RKO (cell line): ENCODE measurements at places on chromosomes 13 and 19.

- no peak for DNase-seq
Measured at GRCh38 chr13:28268800-28269223, 130.5 kb downstream of the PAN3 start.

- no peak for DNase-seq
Measured at GRCh38 chr19:50859849-50860248, 5.1 kb downstream of the KLK3 start.

- peak; percentile 96 for DNase-seq
Measured at GRCh38 chr19:55809381-55810058, 22.3 kb downstream of the NLRP11 start.

GRCh38 chr19:5958074-5958850 is 19.7 kb downstream of the RANBP3 start:
- DNase-seq: no peak

DNA sequence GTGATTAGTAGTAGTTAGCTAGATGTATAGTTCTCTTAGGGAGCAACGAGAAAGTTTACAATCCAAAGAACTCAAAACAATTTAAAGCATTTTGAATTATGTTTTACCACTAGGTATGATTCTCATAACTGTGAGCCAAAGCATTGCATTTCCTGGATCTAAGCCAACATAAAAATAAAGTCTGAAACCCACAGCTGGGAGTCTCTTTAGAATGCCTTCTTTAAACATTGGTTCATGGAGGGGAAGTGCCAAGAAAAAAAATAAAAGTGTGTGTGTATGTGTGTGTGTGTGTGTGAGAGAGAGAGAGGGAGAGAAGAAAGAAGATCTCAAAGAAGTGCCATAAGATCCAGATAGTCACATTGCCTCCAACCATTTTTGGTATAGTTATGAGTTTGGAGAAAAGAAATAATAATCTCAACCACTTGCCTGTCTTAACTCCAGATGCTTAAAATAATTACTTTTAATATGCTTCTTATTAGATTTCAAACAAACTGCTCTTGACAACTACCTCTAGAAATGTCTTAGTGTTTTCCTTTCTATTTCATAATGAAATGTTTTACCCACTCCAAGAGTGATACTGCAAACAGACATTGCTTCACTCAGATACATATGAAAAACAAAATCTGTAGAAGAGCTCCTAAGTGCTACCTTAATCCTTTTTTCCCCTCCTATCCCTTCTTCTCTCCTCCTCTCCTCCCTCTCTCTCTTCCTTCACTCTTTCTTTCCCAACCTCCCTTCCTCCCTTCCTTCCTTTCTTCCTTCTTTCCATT is 554.1 kb downstream of the KCTD12 start:
- DNase-seq: no peak

GRCh38 chr13:26539738-26540292 is 17.7 kb upstream of the WASF3 start:
- DNase-seq: no peak

DNA sequence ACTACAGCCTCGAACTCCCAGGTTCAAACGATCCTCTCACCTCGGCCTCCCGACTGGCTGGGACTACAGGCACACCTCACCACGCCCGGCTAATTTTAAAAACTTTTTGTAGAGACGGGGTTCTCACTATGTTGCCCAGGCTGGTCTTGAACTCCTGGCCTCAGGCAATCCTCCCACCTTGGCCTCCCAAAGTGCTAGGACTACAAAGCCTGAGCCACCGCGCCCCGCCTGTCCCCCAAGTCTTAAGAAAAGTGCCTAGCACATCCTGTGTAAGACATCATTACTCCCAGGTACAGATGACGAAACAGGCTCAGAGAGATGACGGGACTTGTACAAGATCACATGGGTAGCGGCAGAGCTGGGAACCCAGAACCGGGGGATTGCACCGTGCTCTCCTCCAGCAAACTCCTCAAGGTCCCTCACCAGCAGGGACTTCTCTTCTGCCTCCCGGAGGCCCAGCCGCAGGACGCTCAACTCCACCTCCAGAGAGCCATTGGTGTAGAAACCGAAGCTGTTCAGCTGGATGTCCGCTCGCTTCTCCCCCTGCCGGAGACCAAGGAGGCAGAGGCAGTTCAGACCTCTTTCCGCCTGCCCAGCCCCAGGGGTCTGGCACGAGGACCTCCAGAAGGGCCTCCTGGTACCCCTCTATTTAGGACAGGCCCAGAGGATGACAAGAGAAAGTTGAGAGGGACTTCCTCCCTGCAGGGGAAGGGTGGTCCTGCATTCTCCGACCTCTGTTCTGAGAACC is 1.0 kb downstream of the GPR108 start:
- DNase-seq: peak; percentile 89

GRCh38 chr19:7202888-7203287 is 91.3 kb downstream of the INSR start:
- no peak for DNase-seq

DNA sequence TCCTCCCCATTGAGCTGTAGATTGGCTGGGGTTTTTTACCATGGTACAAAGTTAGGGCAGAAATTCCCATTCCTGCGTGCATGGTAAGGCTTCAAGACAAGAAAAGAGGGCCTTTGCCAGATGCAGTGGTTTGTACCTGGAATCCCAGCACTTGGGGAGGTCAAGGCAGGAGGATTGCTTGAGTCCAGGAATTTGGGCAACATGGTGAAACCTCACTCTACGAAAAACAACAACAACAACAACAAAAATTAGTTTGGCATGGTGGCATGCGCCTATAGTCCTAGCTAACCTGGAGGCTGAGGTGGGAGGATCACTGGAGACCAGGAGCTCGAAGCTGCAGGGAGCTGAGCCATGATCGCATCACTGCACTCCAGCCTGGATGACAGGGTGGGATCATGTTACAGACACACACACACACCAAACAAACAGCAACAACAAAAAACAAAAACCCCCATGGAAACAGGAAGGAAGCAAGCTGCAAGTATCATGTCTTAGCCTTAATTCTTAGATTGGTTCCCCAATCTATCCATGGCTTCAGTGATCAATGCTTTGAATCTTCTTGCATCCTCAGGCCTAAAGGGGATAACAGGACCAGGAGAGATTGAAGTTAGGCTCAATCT is 5.5 kb upstream of the WTIP start:
- DNase-seq: no peak

DNA sequence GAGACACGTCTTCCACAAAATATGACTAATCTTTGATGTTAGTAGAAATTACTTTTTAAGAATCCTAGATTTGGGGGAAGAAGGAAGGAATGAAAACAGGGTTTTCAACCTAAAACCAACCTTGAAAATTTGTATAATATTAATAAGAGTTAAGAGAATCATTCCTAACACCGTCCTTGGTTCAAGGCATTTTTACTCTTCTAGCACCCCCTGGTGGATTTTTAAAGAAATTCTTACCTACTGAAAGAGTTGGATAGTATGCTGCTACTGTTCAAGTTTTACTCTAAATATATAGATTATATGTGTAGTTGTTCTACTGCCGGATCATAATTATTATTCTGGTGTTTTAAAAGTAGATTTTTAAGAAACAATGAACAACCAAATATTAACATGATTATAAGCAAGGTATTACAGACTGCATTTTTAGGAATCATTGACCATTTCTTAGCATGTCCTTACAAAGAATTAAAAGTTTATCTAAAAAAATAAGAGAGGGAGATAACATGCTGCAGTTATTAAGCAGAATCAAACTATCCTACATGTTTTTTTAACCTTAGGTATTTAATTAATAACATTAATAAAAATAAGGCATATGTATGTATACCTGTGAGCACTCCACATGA is 7.4 kb upstream of the SLITRK6 start:
- DNase-seq: peak; percentile 72

- DNase-seq: no peak
Measured at GRCh38 chr13:33644581-33645543, 173.1 kb upstream of the RFC3 start.
